ENCODE measurements at places on chromosomes 2 and 18.

- DNase-seq, result no peak
These were observed 62.9 kb upstream of the TFPI start for GRCh38 chr2:187617120-187617519.

- no peak for DNase-seq
These were observed 63.4 kb upstream of the SP5 start for GRCh38 chr2:170651624-170652325.

- DNase-seq, result no peak
These were observed 7.2 kb upstream of the HNMT start for GRCh38 chr2:137957033-137957432.

DNA sequence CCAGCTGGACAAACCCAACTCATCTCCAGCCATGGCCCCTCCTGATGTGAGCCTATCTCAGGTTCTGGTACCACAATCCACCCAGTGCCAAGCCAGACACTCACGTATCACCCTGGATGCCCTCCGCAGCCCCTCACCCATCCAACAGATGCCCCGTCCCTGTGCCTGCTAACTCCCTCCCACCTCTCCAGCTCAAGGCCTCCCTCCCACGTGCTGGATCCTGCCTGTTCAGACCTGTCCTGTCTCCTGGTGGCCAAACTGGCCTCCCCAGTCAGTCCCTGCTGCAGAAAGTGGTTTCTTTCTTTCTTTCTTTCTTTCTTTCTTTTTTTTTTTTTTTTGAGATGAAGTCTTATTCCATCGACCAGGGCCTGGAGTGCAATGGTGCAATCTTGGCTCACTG, 86.2 kb downstream of the RRM2 start:
- DNase-seq, result no peak

GRCh38 chr2:189557373-189557772, 23.2 kb downstream of the SLC40A1 start:
- DNase-seq, result no peak

- peak; percentile 17 for DNase-seq
These were observed 225.5 kb upstream of the GALNT5 start for GRCh38 chr2:157032017-157032416.

DNA sequence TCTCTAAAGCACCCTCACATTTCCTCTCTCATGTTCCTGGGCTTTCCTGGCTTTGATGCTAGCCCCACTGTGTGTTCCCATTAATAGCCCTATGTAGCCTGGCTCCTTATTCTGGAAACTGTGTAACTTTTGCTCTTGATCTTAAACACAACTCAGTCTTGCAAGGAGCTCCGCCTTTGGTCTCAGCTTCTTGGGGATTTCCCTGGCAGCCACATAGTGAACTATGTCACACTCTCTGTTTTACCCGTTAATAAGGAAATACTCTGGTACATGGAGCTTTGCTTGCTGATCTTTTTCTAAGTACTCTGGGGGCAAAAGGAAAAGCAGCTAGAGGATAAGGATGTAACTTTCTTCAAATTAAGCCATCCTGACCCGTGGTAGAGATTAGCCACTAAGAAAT, 259.3 kb downstream of the NEDD4L start:
- DNase-seq, result no peak

DNA sequence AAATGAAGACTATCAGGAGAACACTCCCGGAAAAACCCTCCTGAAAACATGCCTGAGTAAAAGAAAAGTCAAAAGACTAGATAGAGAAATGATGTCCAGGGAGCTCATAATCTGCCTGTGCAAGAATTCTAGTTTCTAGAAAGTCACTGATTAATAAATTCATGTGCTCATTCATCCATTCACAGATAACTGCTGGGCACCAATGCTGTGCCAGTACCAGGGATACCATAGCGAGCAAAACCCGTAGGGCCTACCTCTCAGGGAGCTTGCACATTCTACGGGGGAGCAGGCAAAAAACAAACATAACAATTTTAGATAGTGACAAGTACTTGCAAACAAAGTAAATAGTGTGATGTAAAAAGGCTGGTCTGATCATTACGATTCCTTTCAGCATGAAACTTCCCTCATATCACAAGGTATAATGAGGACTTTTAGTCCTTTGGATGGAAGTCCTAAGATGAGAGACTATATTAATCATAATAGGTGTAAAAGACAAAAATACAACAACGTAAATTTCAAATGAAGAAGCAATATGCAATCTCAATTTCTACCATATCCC, 289.9 kb downstream of the AFF3 start:
- DNase-seq, result no peak

DNA sequence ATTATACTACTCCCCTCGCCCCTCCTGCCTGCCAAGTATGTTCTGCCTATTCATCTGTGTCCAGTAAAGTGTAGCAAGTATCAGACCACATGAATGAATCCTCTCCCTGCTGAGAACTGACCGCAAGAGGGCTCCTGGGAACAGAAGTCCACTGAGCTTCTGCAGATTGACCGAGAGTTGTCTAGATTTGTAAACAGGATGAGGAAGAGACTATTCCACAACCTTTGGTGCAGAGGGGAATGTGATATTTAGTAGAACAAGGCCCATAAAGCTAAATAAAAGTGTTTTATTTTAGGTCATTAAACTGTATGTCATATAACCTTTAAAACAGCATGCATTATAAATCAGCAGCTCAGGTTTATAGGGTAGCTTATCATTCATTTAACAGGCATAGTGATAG, 377.0 kb downstream of the DCC start:
- DNase-seq, result no peak

- no peak for DNase-seq
These were observed 122.9 kb upstream of the ACVR1C start for GRCh38 chr2:157751462-157752058.

GRCh38 chr2:46854260-46854659, 61.3 kb downstream of the MCFD2 start:
- no peak for DNase-seq

GRCh38 chr18:10499230-10499629, 26.6 kb upstream of the NAPG start:
- no peak for DNase-seq

All from 8988T (cell line).